Stimulated activated CD4-positive, alpha-beta T cell treated with anti-CD3 and anti-CD28 coated beads, Interleukin-1b, Interleukin-23, amount 100 ng/mL, for 1 hour (primary cell): ENCODE measurements at places on chromosomes 7 and 10.

GRCh38 chr7:117205873-117206272, 117.0 kb downstream of the WNT2 start:
- DNase-seq: no peak

DNA sequence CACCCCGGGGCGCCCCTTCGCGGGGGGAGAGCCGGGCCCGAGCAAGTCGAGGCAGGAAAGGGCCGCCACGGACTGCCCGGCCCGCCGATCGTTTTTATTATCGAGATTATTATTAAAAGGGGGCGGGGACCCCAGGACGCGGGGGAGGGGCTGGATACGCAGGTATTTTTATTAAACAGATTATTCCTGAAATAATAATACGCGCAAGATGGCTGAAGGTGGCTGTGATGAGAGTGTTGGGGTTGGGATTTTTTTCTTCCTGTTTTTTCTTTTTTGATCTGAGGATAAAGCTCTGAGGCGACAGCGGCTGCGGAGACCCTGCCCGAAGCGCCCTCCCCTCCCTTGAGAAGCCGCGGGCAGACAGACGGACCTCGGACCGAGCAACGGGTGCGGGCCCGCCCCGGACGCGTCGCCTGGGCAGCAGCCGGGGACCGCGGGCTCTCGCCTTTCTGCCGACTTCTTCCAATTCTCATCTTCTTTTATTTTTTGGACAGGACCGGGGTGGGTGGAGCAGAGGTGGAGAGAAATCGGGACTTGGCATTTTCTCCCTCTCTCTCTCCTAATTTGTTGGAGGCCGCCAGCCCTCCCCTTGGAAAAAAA, 1.4 kb upstream of the TRIM8 start:
- no peak for DNase-seq

GRCh38 chr7:28069807-28070206, 110.8 kb downstream of the JAZF1 start:
- no peak for DNase-seq

DNA sequence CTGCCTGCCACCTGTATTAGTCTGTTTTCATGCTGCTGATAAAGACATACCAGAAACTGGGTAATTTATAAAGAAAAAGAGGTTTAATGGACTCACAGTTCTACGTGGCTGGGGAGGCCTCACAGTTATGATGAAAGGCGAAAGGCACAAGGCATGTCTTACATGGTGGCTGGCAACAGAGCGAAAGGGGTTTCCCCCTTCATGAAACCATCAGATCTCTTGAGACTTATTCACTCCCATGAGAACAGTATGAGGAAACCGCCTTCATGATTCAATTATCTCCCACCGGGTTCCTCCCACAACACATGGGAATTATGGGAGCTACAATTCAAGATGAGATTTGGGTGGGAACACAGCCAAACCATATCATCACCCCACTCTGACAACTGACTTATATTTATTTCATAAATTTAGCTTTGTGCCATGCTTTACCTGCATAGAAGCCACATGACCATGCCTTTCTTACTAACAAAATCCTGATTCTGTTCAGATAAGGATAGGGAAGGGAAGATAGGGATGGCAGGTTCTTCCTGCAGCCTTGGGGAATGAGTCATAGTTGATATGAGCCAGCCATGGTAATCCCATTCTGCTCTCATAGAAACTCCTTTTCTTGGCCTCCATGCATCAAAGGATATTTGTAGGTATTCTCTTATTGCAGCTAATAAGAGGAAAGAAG, 191.3 kb upstream of the AGK start:
- DNase-seq: no peak

- DNase-seq: no peak
Measured at GRCh38 chr7:123599766-123600165, 1.9 kb upstream of the ASB15 start.

DNA sequence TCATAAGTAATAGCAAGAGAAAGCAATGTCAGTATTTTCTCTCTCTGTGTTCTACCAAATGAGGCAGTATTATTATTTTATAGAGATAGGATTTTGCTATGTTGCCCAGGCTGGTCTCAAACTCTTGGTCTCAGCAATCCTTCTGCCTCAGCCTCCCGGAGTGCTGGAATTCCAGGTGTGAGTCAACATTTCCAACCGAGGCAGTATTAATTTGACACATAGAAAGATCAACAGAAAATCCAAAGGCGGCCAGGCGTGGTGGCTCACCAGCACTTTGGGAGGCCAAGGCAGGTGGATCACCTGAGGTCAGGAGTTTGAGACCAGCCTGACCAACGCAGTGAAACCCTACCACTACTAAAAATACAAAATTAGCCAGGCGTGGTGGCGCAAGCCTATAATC, 71.8 kb downstream of the SMURF1 start:
- no peak for DNase-seq

GRCh38 chr10:86690657-86691084, 22.4 kb downstream of the LDB3 start:
- DNase-seq: no peak

DNA sequence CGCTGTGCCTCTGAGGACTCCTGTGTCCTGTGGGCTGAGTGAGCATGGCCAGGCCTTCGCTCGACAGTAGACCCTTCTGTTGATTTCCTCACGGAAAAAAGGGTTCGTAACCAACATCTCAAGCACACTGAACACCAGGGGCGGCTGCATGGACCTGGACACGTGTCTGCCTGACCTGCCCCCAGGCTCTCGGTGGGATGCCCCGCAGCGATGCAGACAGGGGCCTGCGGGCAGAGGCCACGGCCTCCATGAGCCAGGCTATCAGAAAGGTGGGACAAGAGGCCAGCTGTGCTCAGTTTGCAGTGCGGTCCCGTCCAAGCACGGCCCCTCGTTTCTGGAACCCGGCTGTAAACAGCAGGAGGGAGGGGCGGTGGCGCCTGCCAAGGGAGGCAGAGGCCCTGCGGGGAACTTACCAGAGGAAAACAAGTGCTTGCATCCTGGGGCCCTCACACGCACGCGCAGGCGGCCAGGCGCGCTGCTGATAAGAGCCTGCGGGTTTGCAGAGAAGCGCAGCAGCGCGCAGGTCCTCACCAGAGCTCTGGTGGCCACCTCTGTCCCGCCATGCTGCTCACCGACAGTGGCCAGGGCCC, 10.6 kb downstream of the GPR146 start:
- peak; percentile 23 for DNase-seq

GRCh38 chr10:6603142-6604125, 23.4 kb upstream of the PRKCQ start:
- no peak for DNase-seq

DNA sequence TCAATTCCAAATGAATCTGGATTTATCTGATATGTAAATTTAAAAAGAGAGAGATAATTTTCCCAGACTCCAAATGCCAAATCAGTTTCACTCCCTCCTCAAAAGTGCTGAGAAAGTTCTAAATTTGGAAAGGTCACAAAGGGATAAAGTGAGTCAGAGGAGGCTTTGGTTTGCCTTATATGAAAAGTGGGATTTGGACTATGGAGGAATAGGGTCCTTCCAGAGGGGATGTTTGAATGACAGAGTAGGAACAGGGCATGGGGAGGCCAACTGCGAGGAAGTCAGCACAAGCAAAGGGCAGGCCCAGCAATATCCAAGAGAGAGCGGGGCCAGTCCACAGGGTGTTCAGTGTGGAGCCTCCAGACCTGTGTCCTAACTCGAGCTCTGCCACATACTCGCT, 9.8 kb upstream of the FAS start:
- no peak for DNase-seq

DNA sequence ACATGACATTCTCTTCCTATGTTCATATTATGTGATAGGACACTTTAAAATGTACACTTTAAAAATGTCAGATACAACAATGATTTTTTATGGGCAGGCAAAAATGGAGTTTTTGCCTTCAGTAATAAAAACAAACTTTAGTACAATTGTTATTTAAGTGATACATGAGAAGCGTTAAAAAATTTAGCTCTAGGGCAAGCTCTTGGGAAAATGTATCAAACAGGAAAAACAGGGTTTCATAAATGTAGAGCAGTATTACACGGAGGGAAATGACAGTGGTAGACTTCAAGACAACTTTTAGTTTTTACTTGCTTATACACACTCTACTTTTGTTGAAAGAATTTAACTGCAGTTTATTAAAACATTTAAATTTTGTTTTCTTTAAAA, 1.5 kb downstream of the FHIP2A start:
- no peak for DNase-seq

- no peak for DNase-seq
Measured at GRCh38 chr10:112524641-112525040, 77.6 kb downstream of the VTI1A start.

DNA sequence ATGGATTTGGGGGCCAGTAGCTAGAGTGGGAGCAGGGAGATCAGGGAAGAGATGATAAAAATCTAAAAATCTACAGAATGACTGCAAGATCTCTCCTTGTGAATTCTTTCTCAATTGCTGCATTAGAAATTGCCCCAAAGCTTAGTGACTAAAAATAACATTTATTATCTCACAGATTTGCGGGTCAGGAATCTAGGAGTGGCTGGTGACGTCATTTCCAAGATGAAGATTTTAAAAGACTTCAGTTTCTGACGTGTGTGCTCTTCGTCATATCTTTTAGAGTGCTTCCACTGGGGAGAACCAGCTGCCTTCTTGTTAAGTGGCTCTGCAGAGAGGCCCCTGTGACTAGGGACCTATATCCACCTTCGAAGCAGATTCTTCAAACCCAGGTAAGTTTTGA, 112.6 kb downstream of the DGKI start:
- DNase-seq: no peak

DNA sequence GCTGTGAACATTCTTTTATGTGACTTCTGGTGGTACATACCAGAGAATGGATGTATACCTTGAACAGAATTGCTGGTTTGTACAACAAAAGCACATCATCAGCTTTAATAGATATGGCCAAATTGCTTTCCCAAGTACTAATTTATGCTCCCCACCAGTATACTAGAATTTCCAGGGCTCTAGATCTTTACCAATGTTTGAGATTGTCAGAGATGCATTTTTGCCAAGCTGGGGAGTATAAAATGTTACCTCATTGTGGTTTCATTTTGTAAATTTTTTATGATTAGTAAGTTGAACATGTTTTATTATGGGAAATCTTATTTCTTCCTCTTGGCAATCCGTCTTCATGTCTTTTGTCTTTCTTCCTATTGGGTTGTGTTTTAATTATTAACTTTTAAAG, 179.9 kb upstream of the TMEM106B start:
- no peak for DNase-seq

- DNase-seq: no peak
Measured at GRCh38 chr7:22061775-22062174, 116.1 kb upstream of the CDCA7L start.

DNA sequence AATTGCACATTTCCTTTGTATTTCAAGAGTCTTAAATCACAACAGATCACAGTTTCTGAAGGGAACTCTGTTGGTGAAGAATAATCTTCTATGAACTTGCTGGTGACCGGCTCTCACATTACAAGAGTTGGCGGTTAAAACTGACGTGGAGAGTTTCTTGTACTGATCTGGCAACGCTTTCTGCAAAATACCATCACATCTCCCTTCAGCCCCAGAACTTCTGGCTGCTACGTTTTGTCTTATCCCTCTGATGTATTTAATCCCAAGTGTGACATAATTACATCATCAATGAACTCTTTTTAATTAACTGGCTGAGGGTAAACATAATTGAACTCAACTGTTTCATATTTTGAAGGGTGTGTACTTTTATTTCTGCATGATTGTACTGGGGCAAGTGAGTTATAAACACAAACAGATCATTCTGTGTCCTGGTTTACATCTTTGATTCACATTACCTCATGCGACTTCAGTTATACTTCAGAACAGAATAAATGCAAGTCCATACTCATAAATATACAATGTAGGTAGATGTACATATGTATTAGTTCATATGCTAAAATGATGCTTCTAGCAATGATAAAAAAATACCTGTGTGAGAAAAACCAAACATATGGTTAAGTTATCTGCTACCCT, 105.1 kb upstream of the NPVF start:
- DNase-seq: no peak

GRCh38 chr10:77629775-77630506, 7.7 kb downstream of the KCNMA1 start:
- DNase-seq: no peak

GRCh38 chr7:28020302-28020940, 160.2 kb downstream of the JAZF1 start:
- no peak for DNase-seq

DNA sequence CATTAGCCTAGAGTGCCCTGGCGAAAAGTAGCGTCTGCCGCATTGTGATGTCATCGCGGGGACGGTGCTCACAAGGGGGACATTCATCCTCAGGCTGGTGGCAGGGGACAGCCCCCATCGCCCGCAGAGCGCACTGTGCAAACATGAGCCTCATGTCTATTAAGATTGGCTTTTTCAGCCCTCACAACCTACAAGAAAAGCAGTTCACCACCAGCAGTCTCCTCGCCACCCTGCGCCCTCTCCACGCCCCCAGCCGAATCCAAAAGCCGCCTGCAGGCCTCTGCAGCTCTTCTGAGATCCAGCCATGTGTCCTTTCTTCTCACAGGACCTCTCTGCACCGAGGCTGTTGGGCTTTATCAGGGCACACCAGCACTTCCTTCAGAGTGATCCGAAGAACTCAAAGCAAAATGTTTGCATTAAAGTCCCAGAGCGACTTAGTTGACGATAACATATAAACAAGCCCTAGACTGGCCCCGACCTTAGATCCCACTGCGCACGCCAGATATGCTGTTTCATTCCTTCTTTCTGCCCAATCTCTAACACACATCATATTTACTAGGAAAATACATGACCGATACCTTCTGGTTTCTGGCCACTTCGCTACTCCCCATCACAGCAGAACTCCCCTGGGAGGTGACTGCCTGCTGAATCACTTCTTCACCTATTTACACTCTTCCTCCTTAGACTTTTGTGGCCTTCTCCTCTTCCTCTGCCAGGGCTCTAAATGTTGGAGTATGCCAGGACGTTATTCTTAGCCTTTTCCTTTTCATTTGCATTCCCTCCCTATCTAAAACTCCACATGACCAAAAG, 206.0 kb upstream of the SH2B2 start:
- no peak for DNase-seq

GRCh38 chr10:110069502-110069982, 61.8 kb downstream of the ADD3 start:
- no peak for DNase-seq

DNA sequence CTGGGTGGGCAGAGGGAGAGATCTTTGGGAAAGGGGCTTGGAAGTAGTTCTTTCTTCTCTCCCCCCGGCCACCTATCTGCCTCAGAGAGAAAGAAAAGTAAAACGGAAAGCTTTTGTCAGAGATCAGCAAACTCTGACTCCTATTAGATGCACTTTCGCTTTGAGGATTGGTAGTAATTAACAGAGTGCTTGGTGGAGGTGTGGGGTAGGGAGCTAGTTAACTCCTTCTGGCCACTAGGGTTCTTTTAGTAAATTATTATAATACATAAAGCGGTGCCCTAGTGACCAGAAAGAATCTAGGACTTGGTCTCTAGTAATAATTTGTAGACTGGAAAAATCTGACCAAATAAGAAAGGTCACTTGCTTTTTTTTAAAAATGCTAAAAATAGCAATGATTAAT, 54.6 kb downstream of the CPVL start:
- no peak for DNase-seq

DNA sequence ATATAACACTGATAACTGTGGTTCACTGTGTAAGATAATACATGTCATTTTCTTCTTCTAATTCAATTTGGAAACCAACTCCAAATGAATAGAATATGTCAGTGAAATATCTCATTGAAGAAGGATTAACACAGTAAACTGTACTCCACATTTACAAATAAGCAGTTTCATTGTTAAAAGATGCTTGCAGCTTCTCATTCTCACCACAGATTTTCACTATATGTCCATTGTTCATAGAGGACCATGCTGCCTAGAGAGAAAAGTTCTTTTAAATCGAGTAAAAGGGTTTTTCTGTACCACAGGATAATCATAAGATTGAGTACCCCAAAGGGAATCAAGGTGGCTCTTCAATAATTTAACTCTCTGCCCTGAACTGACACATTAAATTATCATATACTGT, 165.5 kb downstream of the LRRN3 start:
- no peak for DNase-seq

GRCh38 chr10:107790271-107790670, 625.8 kb upstream of the SORCS1 start:
- DNase-seq: no peak
